Panc1 (cell line): ENCODE measurements at places on chromosomes 7 and 10. TPM values are rescaled to one million over a fixed set of nuclear protein-coding genes. Genes with fewer than 3 reads are reported as not detected.

DNA sequence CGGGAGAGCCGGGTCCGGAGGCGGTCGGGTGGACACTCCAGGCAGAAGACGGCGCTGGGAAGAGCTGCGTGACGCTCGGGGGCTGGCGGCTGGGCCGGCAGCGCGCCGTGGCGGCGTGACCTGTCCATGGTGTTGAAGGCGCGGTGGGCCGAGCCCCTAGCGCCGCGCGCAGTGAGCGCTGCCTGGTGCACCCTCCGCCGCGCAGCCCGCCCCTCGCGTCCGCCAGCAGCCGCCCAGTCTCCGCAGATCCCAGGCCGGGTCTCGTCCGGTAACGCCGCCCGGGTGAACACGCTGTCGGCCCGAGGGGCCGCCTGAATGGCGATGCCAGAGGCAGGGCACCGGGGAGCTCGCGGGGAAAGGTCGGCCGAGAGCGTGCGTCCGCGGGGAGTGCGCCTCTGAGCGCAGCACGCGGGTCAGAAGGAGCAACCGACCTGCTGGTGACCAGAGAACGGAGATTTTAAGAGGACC, 657 bp upstream of the TMEM178B start:
- no peak for DNase-seq

GRCh38 chr7:88116235-88116795, 103.5 kb downstream of the SRI start:
- DNase-seq: no peak

GRCh38 chr10:130215151-130215930, 79.2 kb downstream of the GLRX3 start:
- DNase-seq: no peak

KCNMA1 gene
- 91.9 TPM for total RNA-seq

CREB5 gene
- 3.1 TPM for total RNA-seq
